Activated naive CD8-positive, alpha-beta T cell treated with anti-CD3 and anti-CD28 coated beads, Interleukin-2, amount 10 ng/mL, durations not matched to agents 7 days and 5 days (primary cell): ENCODE measurements at places on chromosomes 5 and 9.

- DNase-seq, result no peak
Observed at GRCh38 chr9:17580119-17580518, 1.3 kb downstream of the SH3GL2 start.

DNA sequence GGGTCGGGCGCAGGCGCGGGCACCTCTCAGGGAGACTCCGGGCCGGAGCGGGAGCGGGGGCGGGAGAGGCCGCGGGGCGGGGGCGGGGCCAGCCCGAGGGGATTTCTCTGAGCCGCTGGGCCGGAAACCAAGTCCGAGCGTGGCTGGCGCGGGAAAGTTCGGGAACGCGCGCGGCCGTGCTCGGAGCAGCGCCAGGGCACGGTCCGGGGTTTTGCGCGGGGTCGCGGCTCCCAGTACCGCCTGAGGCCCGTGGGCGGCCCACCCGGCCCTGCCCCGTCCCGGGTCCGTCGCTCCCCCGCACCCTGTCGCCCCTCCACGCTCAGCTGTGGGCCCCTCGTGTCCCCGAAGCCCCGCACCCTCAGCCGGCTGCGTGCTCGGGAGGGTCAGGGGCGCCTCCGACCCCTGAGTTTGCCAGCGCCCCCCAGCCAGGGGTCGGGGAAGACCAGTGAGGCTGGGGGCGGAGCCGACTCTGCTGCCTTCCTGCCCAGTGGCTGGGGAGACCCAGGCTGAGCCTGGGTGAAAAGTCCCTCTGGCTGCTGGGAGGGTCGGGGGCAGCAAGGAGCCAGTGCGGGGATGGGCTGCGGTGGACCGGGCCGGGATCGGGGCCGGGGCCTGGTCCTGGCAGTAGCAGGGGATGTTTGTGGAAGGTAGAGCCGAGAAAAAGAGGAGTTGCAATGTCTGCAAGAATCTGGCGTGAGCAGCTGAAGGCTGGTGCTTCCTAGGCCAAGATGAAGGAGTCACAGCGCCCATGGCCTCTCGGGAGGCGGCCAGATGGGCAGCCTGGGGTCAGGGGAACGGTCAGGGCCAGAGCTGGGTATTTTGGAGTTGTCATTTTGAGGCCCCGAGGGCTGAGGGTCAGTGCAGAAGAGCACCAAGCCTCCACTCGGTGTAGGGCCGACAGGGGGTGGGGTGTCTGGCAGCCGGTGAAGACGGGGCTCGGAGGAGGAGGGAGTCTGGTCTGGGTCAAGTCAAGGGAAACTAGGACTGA is 588 bp downstream of the TRAF2 start:
- DNase-seq, result peak; percentile 66

DNA sequence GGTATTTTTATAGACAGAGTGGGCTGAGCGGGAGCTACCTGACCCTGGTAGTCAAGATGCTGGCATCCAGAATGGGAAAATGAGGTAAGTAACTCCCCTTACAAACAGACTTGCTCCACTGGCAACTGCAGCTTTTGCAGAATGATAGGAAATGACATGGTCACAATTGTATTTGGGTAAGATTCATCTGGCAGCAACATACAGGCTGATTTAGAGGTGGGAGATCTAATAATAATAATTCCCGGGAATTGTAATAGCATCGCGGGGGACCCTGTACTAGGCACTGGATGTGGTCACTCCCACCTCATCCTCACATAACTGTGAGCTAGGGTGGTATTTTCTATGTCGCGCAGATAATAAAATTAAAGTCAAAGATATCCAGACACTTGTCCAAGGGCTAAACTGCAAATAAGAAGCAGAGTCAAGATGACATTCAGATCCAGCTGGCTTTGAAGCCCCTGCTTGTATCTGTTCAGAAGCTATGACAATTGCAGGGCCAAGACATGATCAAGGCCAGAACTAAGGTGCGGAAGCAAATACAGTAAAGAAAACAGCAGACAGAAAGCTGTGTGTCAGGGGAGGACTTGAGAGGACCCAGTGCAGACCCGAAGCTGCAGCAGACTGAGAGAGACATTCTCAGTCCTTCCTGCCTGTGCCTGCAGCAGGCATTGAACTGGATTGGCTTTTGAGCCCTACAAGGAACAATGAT is 507.2 kb downstream of the BNC2 start:
- DNase-seq, result no peak

DNA sequence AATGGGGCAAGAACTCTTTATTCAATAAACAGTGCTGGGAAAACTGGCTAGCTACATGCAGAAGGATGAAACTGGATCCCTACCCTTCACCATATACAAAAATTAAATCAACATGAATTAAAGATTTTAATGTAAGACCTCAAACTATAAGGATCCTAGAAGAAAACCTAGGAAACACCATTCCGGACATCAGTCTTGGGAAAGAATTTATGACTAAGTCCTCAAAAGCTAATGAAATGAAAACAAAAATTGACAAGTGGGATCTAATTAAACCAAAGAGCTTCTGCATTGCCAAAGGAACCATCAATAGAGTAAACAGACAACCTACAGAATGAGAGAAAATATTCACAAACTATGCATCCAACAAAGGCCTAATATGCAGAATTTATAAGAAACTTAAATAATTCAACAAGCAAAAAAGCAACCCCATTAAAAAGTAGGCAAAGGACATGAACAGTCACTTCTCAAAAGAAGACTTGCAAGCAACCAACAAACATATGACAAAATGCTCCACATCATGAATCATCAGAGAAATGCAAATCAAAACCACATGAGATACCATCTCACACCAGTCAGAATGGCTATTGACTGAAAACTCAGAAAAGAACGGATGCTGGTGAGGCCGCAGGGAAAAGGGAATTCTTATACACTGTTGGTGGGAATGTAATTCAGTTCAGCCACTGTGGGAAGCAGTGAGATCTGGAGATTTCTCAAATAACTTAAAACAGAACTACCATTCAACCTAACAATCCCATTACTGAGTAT is 104.3 kb upstream of the MAP3K1 start:
- no peak for DNase-seq

DNA sequence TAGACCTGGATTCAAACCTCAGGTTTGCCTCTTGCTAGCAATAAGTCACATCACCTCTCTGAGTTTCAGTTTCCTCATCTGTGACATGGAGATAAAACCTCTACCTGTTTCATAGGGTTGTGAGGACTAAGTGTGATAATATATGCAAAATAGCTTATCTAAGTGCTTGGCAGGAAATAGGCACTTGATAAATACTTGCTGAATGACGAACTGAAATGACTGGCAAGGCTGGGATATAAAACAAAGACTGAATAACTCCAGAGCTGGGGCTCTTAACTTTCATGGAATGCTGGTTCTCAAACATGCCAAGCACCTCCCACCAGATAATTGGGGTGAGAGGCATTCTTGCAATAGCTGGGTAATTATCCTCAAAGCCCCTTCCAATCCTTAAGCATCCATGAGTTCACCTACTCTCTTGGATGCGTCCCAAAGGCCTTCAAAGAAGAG is 87.6 kb downstream of the ADRB2 start:
- no peak for DNase-seq

DNA sequence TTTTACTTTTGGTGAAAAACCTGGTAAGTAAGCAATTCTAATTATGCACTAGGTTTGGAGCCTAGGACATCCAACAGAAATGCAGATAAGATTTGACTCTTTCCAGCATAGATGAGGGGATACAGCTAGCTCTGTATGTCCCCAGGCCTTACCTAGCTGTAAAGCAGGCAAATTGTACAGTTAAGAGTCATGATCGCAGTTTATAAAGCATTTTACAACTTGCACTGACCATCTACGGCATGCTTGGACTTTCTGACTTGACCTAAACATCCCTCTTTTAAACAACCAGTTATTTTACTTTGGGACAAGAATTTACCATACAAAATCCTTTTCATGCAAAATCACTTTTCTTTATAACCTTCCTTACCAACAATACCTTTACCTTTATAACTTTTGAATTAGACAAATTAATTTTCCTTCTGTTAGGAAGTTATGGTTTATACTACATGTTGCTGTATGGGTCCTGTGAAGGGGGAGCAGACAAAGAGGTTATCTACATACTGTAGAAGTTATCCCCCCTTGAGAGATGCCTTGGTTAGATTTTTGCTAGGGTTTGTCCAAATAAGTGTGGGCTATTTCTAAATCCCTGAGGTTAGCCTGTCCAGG is 36.8 kb downstream of the FGD3 start:
- no peak for DNase-seq

DNA sequence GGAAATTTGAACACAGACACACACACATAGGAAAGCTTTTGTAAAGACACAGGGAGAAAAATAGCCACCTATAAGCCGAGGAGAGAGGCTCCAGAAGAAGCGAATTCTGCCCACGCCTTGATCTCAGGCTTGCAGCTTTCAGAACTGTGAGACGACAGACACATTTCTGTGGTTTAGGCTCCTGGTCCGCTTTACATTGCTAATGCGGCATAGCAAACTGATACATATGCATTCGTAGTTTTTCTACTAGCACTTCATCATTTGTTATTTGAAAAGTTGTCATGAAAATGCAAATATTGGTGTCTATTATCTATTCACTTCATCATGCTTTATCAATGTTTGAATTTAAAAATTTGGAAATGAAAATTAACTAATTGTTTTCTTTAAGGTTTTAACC is 674.9 kb downstream of the SEMA5A start:
- DNase-seq, result no peak

GRCh38 chr5:78727786-78728761 is 79.5 kb upstream of the LHFPL2 start:
- no peak for DNase-seq

DNA sequence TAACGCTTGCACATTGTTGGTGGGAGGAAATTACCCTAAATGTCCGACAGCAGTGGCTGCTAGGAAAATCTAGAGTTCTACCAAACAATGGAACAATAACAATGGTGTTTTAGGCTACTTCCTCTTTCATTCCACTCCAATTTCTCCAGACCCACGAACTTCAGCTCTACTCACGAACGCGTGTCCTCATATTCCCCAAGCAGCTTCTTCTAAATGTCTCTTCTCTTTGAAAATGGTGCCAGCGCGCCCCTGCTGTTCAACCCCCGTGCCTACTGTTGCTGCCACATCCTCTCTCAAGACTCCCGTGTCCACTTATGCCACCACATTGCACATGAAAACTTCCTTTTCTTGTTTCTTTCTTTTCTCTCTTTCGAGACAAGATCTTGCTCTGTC is 25.6 kb downstream of the OR2V2 start:
- DNase-seq, result no peak

DNA sequence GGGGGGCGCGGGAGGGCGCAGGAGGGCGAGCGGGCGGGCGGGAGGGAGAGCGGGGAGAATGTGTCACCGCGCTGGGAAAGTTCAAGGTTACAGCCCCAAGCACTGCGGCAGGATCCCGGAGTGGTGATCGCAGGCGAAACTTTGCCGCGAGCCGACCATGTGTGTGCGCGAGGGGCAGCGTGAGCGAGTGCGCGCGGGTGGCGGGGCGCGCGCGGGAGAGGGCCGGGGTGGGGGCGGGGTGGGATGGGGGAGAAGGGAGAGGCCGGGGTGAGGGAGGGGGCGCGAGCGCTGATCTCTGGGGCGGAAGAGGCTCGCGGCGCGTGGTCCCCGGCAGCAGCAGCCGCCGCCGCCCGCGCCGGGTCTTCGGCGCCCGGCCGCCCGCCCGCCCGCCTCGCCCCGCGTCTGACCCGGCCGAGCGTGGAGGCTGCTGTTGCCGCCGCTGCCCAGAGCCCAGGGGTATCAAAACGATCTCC is at the start of gene NFIB:
NFIB (minus strand) TSS at position 191 of the 473 bp plus-strand sequence. CDS start 630 bp downstream, outside the sequence.
- DNase-seq, result peak; percentile 33

GRCh38 chr5:44365345-44365744 is 23.9 kb downstream of the FGF10 start:
- no peak for DNase-seq

GRCh38 chr9:124839612-124840299 is 13.5 kb upstream of the WDR38 start:
- no peak for DNase-seq

- DNase-seq, result no peak
Observed at GRCh38 chr5:5298068-5298633, 124.3 kb upstream of the ICE1 start.

- DNase-seq, result no peak
Observed at GRCh38 chr5:75055727-75056144, 3.4 kb upstream of the GCNT4 start.

GRCh38 chr5:96590796-96591195 is 71.4 kb upstream of the CAST start:
- no peak for DNase-seq

DNA sequence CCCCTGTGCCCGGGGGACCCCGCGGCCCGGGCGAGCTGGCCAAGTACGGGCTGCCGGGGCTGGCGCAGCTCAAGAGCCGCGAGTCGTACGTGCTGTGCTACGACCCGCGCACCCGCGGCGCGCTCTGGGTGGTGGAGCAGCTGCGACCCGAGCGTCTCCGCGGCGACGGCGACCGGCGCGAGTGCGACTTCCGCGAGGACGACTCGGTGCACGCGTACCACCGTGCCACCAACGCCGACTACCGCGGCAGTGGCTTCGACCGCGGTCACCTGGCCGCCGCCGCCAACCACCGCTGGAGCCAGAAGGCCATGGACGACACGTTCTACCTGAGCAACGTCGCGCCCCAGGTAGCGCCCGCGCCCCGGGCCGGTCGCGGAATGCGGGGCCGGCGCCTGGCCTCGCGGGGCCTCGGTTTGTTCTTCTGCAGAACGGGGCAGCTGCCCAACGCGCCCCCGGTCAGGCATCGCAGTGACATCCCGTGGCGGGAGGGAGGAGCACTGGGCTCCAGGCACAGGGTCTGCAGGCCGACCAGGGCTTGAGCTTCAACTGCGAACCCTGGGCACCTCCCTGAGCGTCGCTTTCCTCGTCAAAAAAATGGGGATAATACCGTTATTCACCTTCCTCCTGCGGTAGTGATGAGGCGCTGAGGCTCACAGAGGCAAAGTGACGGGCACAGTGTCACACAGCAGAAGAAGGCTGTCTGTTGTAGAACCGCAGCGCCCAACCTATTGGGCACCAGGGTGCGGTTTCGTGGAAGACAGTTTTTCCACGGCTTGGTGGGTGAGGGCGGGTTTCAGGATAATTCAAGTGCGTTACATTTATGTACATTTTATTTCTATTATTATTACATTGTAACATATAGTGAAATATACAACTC is 777 bp downstream of the ENDOG start:
- peak; percentile 73 for DNase-seq

- DNase-seq, result no peak
Observed at GRCh38 chr5:173620784-173621183, 4.3 kb upstream of the BOD1 start.

GRCh38 chr5:66616520-66617225 is 20.5 kb downstream of the MAST4 start:
- no peak for DNase-seq

- DNase-seq, result no peak
Observed at GRCh38 chr5:62316176-62316502, 10.1 kb downstream of the KIF2A start.

- peak; percentile 22 for DNase-seq
Observed at GRCh38 chr9:127181315-127181580, 58.8 kb upstream of the ANGPTL2 start.
